Stimulated activated CD8-positive, alpha-beta memory T cell treated with anti-CD3 and anti-CD28 coated beads, Interleukin-4, amount 100 ng/mL, for 1 hour (primary cell): ENCODE measurements at places on chromosomes 1 and 21.

DNA sequence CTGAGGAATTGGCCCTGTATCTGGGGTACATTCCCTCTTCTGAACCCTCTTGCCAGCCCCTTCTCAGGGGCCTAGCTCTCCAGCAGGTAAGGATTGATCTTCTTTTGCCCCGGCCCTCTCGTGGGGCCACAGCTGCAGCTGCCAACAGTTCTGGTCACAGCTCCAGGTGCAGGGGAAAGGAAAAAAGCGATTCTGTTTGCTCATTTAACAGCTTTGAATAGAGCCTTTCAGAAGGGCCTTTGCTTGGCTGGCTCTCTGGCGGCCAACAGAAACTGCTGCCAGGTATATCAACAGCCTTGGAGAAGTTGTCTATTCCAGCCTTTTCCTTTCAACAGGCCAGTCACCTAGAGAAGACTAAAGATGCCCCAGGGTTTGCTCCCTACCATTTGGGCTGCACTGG is 16.1 kb upstream of the FMOD start:
- no peak for DNase-seq

- DNase-seq = no peak
These were observed 39.5 kb upstream of the RD3 start for GRCh38 chr1:211531194-211532087.

- DNase-seq = no peak
These were observed 12.4 kb upstream of the EDARADD start for GRCh38 chr1:236381565-236382158.

GRCh38 chr1:230907472-230908205 is 39.3 kb upstream of the C1orf198 start:
- no peak for DNase-seq

- DNase-seq = no peak
These were observed 1121.7 kb upstream of the PRMT6 start for GRCh38 chr1:105934806-105935205.

DNA sequence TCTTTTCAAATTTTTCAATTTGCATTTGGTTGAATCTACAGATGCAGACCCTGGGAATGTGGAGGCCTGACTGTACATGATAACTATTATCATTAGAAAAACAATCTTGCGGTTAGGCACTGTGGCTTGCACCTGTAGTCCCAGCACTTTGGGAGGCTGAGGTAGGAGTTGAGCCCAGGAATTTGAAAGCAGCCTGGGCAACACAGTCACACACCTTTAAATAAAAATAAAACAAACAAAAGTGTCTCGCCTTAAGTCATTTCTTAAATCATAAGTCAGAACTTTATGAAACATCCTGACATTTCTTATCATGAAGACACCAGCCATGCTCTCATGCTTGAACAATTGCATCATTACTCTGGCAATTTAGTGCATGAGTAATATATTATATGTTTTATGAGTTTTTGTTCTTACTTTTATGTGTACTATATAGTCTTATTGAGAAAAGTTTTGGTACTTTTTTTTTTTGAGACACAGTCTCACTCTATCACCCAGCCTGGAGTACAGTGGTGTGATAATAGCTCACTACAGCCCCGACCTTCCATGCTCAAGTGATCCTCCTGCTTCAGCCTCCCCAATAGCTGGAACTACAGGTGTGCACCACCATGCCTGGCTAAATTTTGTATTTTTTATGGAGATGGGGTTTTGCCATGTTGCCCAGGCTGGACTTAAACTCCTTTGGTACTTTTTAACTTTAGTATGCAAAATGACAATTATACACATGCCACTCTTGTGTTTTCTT is 7.8 kb downstream of the TBX19 start:
- no peak for DNase-seq

GRCh38 chr1:67451356-67451755 is 21.2 kb upstream of the SERBP1 start:
- no peak for DNase-seq

- DNase-seq = no peak
These were observed 2.9 kb upstream of the LRRC40 start for GRCh38 chr1:70208292-70208691.

DNA sequence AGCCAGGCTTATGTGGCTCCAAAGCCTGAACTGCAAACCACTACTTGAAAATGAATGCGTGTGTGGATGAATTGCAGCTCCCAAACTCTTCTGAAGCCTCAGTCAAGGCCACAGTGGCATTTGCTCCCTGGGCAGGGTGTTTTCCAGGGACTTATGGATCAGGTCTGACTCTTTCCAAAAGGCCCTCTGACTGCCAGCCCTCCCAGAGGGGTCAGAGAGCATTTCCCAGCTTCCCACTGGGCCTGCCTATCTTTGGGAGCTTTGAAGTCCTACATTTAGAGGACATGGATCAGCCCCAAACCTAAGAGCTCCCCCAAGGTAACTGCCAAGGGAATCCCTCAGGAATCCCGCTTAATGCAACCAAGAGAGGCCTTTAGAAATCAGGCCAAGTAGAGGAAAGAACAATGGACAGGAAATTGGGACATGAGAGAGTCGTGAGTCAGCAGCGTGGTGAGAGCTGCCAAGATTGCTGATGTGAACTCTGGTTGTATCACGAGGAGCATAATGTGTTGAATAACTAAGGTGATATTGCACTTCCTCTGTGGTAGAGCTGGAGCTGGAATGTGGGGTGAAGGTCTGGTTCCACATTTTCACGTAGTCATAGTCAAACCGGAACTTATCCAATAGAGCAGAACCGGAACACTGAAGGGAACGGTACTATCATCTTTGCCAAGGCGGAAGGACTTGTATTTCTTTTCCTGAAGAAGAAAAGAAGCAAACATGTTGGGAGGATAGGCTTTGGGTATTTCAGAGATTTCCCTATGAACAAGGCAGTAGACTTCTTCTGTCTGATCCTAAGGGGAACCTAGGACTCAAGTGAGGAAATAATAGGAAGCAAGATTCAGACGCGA is 99.4 kb upstream of the JUN start:
- DNase-seq = no peak

DNA sequence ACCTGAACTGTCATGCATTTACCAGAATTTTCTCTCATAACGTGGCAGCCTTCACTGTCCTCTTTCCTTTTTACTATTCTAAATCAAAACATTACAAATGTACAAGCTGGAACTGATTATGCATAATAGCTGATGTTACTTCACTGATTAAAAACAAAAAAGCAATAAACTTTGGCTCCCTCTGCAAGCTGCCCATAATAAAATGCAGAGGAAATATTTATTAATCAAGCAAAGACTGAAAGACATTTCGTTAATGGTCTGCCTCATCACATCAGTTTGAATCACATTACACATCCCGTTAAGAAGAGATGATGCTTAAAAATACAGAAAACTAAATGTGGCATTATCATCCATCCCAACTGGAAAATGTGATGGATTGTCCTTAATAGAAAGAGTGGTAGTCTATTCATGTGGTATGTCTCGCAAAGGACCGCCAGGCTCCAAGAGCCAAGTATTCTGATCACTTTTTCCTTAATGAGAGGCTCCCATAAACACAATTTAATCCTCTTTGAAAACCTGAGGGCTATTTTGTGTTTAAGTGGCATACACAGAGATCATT is 225.3 kb downstream of the RGS7 start:
- no peak for DNase-seq

GRCh38 chr1:41488040-41488951 is 3.8 kb upstream of the EDN2 start:
- DNase-seq = no peak

DNA sequence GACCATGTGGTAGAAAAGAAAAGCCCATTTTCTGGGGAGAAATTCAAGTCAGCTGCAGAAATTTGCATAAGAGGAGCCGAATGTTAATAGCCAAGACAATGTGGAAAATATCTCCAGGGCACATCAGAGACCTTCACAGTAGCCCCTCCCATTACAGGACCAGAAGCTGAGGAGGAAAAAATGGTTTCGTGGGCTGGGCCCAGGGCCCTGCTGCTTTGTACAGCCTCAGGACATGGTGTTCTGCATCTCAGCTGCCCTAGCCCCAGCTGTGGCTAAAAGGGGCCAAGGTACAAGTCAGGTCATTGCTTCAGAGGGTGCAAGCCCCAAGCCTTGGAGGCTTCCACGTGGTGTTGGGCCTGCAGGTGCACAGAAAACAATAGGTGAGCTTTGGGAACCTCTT is 108.3 kb downstream of the DMRTB1 start:
- no peak for DNase-seq

DNA sequence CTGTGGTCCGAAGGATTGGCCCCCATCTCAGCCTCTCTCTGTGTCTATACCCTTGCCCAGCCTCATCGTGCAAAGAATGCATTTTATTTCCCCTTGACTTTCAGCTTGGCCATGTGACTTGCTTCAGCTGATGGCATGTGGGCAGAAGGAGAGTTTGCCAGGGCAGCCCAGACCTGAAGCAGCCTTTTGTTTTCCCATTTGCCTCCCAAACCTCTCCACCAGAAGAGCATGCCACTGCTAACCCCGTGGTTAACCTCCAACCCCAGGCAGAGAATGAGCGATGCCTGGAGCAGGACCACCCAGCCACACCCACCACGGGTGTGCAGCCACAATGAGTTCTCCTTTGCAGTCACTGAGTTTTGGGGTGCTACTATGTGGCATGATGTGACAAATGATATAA is 136.4 kb downstream of the SETD4 start:
- no peak for DNase-seq

- DNase-seq = no peak
These were observed 218.5 kb downstream of the DISC1 start for GRCh38 chr1:231844986-231845502.

DNA sequence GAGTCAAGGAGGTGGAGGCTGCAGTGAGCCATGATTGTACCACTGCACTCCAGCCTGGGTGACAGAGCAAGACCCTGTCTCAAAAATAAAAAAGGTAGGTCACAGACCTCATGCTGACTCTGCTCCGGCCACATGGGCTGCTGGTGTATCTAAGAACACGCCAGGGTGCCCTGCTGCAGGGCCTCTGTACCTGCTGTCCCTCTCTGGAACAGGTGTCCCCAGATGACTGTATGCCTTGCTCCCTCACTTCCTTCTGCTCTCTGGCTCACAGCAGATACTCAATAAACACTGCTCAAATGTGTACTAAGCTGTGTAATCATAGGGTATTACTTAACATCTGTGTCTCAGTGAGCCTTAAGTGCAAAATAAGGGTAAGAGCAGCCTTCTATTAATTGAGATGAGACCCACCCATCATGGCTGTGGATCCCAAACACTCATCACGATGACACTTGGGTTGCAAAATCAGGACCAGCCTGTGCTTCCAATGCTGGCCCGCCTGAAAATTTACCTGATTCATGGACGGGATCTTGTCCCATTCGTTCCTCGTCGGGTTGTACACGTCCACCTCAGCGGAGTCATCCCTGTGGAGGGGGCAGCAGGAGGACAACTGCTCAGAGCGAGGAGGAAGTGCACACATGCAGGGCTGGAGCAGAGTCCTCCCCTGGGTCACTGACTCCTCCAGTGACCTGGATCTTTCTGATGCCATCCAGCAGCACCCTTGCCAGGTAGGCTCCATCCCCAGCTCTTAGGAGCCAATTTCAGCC is 7.5 kb downstream of the KLHL21 start:
- DNase-seq = no peak

GRCh38 chr1:172948457-172948856 is 102.3 kb downstream of the TNFSF18 start:
- DNase-seq = no peak

- DNase-seq = no peak
These were observed 540.9 kb downstream of the LMO4 start for GRCh38 chr1:87869567-87869966.

DNA sequence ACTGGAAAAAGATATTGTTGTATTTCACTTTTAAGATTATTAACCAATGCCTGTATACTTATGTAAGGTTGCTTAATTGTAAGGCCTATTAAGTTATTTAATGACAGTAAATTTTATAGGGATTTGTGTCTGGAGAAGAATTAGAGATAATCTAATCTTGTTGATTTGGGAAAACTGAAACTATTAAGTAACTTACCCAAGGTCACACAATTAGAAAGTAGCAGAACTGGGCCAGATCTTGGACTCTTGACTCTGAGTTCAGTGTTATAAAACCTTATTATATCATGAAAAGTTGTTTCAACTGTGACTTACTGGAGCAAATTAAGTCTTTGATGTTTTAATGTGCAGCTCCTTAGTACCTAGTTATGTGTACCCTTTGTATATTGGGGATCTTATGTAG is 38.5 kb downstream of the CAMTA1 start:
- no peak for DNase-seq

- DNase-seq = no peak
These were observed 839.3 kb downstream of the KCNT2 start for GRCh38 chr1:195768936-195769335.

DNA sequence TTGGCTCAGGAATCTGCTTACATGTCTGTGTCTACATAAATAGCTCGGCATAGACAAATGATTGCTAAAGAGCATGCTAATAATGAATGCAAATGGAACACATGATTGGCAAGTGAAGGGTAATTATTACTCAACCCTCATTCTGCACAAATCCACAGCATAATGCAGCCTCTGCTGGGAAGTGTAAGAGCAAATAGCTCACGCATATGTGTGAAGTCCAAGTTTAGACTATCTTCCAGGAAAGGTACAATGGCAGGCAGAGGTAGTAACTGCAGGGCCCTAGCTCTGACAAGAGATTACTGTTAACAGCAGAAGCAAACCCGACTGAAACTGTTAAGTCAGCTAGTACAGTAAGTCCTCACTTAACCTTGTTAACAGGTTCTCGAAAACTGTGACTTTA is 7.0 kb upstream of the IL6R start:
- no peak for DNase-seq

DNA sequence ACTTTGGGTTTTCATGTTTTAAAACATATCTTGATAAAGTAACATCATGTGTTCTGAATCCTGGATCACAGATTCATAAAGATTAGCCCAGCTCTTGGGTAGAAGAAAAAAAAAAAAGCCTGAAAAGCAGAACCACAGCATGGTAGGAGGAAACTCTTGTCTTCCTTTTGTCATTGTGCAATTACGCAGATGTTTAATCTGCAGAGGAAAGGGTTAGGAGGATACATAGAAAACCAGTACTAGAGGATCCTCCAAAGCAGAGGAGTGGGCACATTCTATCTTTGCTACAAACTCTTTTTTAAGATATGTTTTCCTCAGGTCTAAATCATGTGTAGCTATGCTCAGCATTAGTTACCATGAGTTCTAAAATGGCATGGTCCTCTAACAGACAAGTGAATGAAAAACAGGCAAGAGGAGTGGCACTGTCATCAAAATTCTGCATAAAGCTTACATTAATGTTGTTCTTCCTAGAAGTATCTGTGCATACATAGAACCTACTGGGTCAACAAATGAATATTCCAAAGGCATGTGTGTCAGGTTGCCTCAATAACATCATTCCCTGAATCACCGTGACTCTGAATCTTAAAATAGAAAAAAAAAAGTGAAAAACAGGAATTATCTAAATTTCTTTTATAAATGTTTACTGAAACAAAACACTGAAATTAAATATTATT is 107.0 kb downstream of the NME7 start:
- no peak for DNase-seq

DNA sequence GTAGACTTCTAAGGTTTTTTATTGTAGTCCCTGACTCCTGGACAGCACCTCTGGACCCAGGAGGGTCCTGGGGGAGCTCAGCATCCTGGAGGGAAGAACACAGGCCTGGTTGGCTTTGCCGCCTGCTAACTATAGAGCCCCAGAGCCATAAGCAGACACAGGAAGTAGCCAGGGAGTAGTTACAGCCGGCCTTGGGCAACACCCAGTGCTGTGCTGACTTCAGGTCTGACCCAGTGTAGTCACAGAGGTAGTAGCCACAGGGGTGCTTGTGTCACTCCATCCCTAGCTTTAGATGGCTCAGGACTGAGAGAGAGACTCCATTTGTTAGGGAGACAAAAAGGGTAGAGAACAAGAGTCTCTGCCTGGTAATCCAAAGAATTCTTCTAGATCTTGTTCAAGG is 21.9 kb downstream of the MCOLN2 start:
- no peak for DNase-seq
